ENCODE measurements at places on chromosomes 1 and 21.

DNA sequence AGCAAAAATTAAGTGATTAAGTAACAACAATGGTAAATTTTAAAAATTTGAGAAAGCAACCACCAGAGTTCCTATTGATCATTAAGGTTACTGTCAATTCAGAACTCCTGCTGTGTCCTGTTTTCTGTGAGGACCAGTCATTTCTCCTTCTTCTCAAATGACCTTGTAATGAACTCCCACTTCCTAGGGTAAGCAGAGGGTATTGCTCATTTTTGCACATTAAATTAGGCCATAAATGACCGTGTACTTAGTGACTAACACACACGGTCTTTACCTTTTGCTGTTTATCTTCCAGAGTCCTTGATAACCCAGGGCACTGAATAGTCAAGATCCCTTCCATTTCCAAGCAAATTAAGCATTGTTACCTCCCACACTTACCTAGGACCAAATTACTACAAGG, 227.5 kb upstream of the LYPLAL1 start:
- DNase-seq, result no peak

DNA sequence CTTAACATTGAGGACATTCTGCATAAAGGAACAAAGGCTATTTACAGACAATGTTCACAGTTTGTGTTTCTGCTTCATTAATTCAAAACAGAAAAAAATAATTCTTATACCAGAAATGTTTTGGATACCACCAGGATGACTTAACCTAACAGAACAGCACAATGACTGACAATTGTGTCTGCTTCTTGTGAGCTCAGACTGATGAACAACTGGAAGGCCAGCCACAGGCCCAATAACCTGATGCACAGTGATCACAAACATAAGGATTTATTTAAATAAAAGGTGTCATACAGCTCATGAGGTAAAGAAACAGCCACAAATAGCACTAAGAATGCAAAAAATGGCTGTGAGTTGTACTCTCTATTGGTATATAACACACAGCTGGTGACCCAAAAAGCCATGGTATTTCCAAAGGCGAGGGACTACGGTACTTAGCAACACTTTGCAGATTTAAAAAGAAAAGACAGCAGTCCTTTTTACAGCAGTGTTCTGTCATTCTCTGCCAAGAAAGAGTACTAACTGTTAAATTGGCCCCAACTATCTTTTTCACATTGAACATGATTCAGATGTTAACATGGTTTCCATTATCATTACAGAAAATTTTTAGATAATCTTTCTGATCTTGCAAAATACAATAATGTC, 32.1 kb upstream of the DDAH1 start:
- DNase-seq, result no peak

GRCh38 chr21:27114111-27114510, 147.2 kb upstream of the ADAMTS5 start:
- DNase-seq, result no peak

- DNase-seq, result peak; percentile 46
These were observed 3.8 kb downstream of the GFI1 start for GRCh38 chr1:92482665-92483609.

GRCh38 chr1:221069178-221069903, 190.1 kb downstream of the HLX start:
- DNase-seq, result peak; percentile 26

DNA sequence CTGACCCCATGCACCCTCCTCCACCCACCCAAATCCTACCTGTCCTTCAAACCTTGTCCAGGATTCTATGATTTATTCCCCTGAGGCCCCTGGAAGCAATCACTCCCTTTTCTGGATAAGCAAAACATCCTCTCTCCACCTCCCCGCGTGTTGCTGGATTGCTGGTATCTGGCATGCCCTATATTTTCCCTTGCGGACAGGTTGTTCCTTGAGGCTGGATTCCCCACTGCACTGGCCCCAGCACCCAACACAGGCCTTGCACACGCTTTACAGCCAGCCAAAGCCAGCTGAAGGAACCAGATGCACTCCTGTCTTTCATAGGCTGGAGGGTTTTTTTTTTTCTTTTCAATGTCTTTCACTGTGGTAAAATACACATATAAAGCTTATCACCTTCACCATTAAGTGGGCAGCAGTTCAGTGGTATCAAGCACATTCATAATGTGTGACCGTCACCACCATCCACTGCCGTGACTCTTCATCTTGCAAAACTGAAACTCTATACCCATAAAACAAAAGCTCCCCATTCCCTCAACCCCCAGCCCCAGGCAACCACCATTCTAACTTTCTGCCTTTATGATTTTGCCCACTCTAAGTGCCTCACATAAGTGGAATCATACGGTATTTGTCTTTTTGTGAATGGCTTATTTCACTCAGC, 50.9 kb downstream of the TOR1AIP2 start:
- DNase-seq, result no peak

- DNase-seq, result no peak
These were observed 5.1 kb downstream of the PMF1 start for GRCh38 chr1:156217871-156218270.

DNA sequence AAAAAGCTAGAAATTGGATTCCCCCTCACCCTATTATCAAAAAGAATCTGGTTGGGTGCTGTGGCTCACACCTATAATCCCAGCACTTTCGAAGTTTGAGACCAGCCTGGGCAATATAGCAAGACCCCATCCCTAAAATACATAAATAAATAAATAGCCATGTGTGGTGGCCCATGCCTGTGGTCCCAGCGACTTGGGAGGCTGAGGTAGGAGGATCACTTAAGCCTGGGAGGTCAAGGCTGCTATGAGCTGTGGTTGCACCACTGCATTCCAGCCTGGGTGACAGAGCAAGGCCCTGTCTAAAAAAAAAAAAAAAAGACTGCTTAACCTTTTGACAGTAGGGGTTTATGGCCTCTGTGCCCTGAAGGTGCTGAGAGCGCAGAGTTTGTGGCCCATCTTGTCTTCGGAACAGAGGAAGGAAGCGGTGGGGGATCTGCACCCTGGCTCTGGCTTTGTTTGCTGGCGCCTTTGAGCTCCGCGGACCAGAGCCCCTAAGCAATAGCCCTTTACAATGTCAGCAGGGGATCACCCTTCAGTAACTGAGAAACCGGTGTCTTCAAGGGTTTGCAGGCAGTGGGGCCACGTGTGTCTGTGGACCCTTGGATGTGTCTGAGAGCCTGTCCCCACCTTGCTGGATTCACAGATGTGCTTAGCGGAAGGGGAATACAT, 22.1 kb downstream of the SLC2A7 start:
- DNase-seq, result no peak

DNA sequence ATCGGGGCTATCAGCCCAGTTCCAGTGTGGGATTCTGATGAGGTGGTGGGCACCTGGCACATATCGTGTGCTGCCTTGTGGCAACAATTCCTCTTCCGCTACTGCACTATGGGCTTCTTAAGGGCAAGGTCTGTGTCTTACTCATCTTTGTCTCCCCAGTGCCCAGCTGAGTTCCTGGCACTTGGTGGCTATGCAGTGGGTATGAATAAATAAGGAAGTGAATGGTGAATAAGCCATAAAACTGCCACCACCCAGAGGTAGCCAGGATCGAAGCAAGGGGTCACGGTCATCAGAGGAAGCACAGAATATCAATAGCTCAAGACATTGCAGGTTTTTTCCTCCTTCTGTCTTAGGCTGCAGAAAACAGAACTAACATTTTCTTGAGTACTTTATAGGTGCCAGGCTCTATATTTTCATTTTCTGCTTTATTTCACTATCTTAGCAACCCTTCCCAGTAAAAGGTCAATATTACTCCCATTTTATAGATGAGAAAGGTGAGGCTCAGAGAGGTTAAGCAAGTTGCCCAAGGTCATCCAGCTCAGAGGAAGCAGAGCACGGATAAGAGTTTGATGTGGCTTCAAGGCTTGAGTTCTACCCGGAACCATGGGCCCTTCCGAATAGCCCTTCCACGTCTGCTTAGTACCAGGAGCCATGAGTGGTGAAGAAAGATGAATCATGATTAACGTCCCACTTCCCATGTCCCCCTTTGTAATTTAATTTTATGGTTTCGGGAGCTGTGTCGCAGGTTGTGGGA, 10.2 kb downstream of the C1orf94 start:
- no peak for DNase-seq

DNA sequence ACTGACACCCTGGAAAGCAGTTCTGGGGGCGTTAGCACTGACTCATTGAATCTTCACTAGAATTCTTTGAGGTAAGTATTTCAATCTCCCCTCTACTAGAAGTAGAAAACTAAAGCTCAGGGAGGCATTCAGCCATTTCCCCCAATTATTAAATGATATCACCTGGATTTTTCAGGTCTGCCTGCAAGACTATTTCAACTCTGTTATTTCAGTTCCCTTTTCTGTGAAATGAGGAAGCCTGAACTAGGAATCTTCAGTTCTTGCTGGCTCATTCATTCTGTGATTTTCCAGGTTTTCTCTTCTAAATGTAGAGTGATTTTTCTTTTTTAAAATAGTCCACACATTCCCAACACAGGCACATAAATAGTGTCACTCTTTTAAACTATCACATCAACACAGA, 337.0 kb upstream of the NR5A2 start:
- DNase-seq, result no peak

DNA sequence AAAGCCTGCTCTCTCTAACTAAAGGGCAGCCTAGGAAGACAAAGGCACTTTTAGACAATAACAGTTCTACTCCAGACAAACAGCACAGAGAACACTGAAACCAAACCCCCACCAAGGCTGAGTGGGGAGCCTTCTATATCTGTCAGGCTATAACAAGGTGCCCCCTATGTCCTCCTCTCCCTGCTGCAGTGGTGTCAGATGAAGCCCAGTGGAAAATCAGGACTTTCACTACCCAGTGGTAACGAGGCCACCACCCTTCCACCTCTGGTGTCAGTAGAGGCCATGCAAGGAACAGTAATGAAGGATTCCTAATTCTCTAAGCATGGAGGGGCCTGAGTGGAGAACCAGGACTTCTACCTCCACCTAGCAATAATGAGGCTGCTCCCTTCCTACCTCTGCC, 83.7 kb downstream of the ZSWIM5 start:
- DNase-seq, result no peak

DNA sequence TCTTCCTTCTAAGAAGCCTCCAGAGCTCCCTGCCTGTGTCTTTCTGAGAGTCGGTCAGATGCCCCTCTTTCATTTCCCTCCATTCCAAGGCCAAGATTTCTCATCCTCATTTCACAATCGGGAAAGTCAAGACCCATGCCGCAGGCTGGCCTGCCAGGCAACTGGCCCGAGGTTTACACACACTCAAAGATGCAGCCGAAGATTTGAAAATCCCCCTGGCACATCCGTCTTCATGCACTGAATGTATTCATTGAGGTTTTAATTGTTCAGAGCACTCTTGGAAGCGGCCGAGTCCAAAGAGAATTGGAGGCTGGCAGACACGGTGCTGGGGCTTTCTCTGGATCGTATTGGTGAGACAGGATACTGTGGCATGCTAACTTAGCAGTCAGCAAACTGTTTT, 29.1 kb upstream of the SRP9 start:
- no peak for DNase-seq

Measured in stimulated activated naive CD8-positive, alpha-beta T cell treated with anti-CD3 and anti-CD28 coated beads, Interleukin-15, Interleukin-2, amounts not matched to agents 100 U/mL and 50 U/mL, for 24 hours (primary cell).